ENCODE measurements at places on chromosomes 3 and 15.

- no peak for DNase-seq
These were observed 12.5 kb upstream of the TCAIM start for GRCh38 chr3:44326019-44326418.

- DNase-seq, result no peak
These were observed 3.0 kb upstream of the COL8A1 start for GRCh38 chr3:99635348-99635747.

- no peak for DNase-seq
These were observed 16.1 kb upstream of the TATDN2 start for GRCh38 chr3:10232137-10232536.

DNA sequence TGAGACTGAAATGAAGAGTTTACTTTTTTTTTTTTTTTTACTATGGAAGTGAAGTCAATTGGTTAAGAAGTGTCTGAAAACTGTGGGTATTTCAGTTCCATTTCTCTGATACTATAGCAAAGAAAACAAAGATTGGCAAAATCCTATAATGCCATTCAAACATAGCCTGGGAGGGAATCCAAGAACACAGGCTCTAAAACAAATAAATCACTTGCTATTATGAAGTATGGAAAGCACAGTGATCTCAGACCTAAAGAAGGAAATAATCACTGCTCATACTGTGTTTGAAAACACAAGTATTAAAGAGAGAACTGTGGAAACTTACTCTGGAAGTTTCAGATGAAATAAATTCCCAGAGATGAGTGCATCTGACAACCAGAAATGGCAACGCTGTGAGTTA is 12.0 kb downstream of the SAMMSON start:
- DNase-seq, result no peak

GRCh38 chr15:73522011-73522410 is 79.0 kb downstream of the REC114 start:
- DNase-seq, result no peak

GRCh38 chr3:195052939-195053338 is 218.0 kb downstream of the XXYLT1 start:
- DNase-seq, result no peak

- DNase-seq, result peak; percentile 3
These were observed 114.7 kb upstream of the PLCL2 start for GRCh38 chr3:16770021-16770420.

GRCh38 chr15:36422631-36423030 is 156.8 kb upstream of the CDIN1 start:
- DNase-seq, result no peak

- no peak for DNase-seq
These were observed 69.6 kb downstream of the ASB7 start for GRCh38 chr15:100671858-100672543.

DNA sequence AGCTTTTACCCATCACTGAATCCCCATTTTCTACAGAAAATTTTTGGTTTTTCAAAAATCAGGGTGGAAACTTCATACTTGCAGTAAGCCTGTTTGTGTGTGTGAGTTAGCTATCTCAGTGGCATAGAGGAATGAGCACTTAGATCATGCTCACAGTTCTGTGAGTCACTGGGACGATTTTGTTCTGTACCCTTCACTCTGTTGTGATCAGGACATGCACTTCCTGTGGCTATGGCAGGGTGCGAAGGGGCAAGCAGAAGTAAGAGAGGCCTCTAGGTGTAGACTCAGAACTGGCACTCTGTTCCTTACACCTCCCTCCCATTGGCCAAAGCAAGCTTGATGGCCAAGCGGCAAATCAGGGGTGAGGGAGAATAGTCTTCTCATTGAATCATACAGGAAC is 11.6 kb downstream of the NIPA2 start:
- DNase-seq, result peak; percentile 26

DNA sequence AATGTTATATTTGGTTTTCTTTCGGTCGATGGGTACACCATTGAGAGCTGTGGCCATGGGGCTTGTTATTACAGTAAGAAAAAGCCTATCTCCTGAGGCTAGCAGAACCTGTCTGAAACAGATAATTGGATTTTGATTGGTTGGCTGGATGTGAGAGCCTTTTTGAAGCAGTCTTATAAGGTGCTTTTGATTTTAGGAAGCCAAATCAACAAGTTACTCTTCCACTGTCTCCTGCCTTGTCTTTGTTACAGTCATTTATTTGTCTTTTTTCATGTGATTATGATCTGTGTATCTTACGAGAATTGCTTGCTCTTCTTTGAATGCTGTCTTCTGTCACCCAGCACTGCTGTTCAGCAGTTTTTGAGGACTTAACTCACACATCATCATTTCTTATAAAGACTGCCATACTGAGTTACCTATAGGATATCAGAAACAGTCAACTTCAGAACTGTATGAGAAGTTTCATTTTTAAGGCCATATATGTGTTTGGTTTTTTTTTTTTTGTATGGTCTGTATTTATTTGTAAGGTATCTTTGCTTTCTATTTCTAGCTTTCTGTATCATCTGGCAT is 51.1 kb downstream of the MEF2A start:
- DNase-seq, result no peak

DNA sequence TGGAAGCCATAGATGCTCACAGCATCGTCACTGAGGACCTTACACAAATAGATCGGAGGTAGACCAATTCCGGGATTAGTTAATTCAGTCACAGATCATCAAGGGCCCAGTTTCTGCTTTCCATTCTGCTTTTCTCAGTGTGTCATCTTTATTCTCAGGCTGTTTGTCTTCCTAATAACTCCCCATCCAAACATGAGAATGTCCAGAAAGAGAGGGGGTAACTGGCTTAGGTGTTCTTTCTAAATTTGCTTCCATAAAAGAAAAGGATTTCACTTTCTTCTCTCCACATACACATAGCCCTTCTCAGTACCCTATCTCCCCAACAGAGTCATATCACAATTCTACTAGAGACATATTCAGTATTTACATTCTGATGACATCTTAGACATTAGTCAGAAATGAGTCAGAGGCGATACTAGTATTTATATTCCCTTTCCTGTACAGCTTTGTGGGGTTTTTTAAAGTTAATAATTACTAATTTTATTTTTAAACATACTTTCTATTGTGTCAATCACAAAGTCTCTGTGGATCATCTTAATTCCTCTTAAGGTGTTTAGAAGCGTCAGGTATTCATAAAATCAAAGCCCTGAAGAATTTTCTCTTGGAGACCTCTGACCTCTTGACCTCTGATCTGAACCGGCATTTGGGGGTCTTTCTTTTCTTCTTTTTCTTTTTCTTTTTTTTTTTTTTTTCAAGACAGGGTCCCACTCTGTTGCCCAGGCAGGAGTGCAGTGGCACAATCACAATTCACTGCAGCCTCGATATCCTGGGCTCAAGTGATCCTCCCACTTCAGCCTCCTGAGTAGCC is 24.3 kb upstream of the IL12A start:
- DNase-seq, result peak; percentile 63

GRCh38 chr3:71504250-71505036 is 79.1 kb downstream of the FOXP1 start:
- peak; percentile 87 for DNase-seq

DNA sequence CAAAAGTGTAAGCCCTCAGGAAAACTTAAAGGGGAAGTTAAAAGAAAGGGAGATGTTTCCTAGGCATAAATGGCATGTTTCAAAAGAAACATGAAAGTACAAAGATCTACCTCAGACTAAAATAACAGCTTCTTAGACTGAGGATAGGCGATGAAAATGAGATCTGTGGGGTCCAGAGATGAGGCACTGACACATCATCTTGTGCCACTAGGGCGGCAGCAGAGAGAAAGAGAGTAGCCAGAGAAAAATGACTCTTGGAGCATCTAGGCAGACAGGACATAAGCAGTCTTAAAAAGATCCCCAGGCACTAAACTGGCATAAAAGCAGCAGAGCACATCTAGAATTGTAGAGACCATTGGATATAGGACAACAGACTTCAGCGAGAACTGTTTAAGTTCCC is 42.5 kb upstream of the RFX7 start:
- no peak for DNase-seq

All from non-pigmented ciliary epithelial cell (primary cell).